Activated T-cell treated with anti-CD3 and anti-CD28 coated beads, Interleukin-2, amount 50 U/mL, for 72 hours (primary cell): ENCODE measurements at places on chromosomes 1 and 21.
A peak's percentile ranks its signal among the peaks of the same experiment; 100 is the strongest.

- DNase-seq, result peak; percentile 21
These were observed 42.1 kb downstream of the TRIM33 start for GRCh38 chr1:114468710-114469468.

GRCh38 chr1:17306407-17306806 lies 1.6 kb upstream of the PADI4 start:
- no peak for DNase-seq

- no peak for DNase-seq
These were observed 4.1 kb downstream of the ATP5IF1 start for GRCh38 chr1:28240024-28240423.

GRCh38 chr1:203888807-203889251 lies 27.4 kb downstream of the SNRPE start:
- DNase-seq, result no peak

DNA sequence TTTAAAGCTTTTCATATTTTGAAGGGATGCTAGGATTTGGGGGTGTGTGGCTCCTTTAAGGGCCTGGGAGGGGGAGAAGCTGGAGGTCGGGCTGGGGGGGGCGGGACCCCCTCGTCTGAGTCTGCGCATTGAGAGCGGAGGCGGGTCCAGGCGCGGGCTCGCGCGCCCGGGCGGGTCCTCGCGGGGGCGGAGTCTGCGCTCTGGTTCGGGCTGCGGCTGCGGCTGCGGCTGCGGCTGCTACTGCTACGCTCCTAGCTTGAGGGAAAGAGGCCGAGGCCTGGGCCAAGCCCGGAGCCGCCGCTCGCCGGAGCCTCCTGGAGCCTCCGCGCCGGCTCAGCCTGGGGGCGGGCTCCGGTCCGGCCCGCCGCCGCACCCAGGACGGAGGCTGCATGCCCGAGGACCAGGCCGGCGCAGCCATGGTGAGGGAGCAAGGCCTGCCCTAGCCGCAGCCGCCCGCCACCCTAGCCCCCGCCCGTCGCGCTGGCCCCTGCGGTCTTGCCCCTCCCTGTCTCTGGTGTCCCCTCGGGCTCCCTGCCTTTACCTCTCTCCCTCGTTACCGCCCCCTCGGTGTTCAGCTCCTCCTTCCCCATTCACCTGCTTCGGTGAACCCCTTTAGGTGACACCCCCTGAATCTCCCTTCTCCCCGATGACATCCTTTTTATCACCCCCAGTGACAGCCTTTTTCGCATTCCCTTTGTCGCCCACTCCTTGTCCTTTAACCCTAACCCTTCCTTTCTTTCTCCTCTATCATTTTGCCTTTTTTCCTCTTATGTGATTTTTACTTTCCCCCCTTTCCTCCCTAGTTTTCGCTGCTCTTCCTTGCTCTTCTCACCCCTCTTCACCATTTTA lies at the start of gene ZYG11B:
ZYG11B (plus strand) TSS at position 189 of the 849 bp plus-strand sequence; CDS start at position 390, 201 bp downstream.
- peak; percentile 95 for DNase-seq

GRCh38 chr1:101167891-101168290 lies 68.9 kb upstream of the S1PR1 start:
- no peak for DNase-seq
